Hippocampal formation (tissue), 2 donors: ENCODE measurements at places on chromosomes 6 and 20.

DNA sequence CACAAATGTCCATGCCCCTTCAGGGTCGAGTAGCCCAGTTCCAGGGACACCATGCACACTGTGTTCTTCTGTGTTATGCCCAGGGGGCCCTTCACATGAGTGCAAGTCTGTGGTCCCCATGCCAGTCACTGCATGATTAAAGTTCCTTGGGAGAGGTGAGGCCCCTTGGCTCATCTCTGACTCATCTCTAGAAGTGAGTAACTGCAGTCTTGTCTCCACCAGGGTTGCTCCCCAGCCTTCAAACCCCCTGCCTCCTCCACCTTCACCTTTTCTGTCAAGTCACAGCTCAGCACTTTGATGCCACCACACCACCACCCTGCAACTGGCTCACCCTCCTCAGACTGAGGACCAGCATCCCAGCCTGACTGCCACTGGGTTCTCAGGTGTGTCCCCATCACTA, 161.7 kb downstream of the UNC5CL start:
- no peak for DNase-seq

- no peak for DNase-seq
These were observed 6.7 kb upstream of the C2 start for GRCh38 chr6:31920811-31921210.

GRCh38 chr6:88513920-88514319, 347.8 kb upstream of the CNR1 start:
- DNase-seq = no peak

GRCh38 chr6:35184580-35185301, 29.0 kb upstream of the SCUBE3 start:
- DNase-seq = no peak

DNA sequence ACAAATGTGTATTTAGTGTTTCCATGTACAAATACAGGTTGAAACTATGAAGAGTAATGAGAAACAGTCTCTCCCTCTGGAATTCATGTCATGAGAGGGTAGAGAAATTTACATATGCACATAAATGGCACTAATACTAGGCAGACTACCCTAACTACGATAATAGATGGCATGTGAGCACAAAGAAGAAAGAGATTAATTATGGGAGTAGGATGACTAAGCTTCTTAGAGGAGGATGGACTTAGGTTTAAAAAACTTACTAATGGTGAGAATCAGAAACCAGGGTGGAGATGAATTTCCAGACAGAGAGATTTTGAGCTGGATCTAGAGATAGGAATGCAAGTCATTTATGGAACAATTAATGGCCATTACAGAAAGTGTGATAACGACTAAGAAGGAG, 225.3 kb upstream of the HTR1E start:
- DNase-seq = no peak

GRCh38 chr6:163712566-163712961, 298.0 kb downstream of the QKI start:
- no peak for DNase-seq

DNA sequence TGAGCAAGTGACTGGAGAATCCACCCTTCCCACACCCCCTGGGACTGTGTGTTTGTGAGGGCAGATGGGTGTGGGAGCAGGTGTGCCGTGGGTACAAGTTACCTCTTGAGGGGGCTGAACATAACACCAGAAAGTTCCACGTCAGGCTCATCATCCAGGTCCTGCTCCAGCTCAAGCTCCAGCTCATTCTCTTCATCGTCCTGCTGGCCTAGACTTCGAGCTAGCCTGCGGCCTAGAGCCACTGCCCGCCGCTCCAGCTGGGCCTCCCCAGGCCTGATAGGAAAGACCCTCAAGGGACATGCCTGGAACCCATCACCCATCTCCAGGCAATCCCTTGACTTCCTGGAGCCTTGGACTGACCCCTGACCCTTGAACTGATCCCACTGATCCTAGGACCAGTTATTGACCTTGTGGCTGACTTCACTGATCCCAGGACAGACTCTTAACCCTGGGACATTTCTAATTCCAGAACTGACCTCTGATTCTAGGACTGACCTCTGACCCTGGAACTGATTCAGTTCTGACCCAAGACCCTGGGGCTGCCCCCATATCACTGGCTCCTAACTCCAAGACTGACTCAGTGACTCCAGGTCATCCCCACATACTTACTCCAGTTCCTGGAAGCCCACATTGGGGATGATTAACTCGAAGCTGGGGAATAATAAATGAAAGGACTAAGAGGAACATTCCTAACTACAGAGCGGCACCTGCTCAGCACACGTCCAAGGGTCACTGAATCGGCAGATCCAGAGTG, 11.8 kb upstream of the SPAG4 start:
- no peak for DNase-seq

- no peak for DNase-seq
These were observed 104.8 kb downstream of the HACE1 start for GRCh38 chr6:104754788-104755409.

GRCh38 chr20:9035126-9035525, 33.8 kb upstream of the PLCB4 start:
- no peak for DNase-seq

GRCh38 chr6:55388211-55388610, 60.9 kb downstream of the GFRAL start:
- DNase-seq = no peak

- no peak for DNase-seq
These were observed 11.0 kb downstream of the BPIFB3 start for GRCh38 chr20:33064572-33065287.

DNA sequence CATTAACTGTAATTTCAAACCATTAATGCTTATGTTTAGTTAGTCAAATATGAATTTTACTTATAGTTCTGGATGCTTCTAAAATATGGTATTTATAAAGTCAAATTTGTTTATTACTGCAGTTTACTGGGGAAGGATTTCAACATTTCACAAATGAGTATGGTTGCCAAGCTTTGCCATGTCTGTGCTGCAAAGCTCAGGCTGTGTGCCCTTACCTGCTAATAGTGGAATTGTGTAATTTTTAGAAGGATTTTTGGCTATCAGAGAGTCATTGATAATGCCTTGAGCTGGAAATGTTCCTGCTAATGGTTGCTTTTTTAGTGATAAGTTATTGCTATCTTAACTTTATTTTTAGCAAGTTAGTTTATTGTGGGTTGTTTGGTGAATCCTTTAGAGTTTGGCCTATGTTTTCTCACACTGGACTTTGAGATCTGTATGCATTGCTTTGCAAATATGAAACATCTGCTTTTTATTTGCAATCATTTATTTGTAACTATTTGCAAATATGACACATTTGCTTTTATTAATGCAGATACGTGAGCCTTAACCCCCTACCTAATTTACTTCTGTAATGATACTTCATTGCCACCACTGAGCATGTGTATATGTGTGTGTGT, 105.8 kb downstream of the CD109 start:
- DNase-seq = no peak

DNA sequence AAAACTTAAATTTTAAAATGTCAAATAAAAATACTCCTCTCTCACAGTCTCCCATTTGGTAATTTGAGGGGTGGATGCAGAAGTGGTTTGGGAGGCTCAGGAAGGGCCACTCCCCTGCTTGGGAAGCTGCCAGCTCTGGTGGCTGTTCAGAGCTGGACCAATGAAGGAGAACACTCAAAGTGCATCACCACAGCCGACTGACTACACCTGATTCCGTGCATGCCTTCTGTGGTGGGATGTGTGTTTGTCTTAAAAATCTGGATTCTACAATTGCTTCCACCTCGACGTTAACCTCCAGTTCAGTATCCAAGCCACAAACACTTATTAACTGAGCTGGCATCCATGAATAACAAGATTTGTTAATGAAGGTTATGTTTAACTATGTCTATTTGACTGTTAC, 137.3 kb downstream of the FOXC1 start:
- no peak for DNase-seq

GRCh38 chr20:6636209-6637159, 131.0 kb upstream of the BMP2 start:
- peak; percentile 27 for DNase-seq

GRCh38 chr6:26215585-26216358, 128.5 kb downstream of the HFE start:
- no peak for DNase-seq

DNA sequence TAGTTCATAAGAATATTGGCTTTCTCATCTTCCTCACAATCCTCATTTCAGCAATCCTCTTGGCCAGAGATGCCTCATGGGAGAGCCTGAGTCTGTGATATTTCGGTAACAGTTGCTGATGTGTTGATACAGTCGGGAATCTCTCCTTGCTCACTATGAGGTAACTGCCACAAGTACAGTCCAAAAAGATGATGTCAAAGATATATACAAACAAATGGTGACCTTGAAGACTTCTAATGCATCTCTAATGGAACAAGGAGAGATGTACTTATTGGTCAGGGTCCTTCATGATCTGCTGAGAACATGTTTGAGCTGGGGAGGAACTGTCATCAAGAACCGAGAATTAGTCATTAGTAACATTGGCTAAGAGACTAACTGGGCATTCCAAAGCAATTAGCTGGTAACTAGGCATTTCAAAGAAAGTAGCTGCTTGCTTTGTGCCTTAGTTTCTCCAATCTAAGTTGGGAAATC, 56.1 kb downstream of the FILIP1 start:
- no peak for DNase-seq

- DNase-seq = no peak
These were observed 2.1 kb upstream of the HLA-DOB start for GRCh38 chr6:32818867-32819266.

- no peak for DNase-seq
These were observed 431.2 kb downstream of the GRIK2 start for GRCh38 chr6:101824551-101825345.

GRCh38 chr6:129454488-129454887, 255.5 kb downstream of the ARHGAP18 start:
- no peak for DNase-seq

DNA sequence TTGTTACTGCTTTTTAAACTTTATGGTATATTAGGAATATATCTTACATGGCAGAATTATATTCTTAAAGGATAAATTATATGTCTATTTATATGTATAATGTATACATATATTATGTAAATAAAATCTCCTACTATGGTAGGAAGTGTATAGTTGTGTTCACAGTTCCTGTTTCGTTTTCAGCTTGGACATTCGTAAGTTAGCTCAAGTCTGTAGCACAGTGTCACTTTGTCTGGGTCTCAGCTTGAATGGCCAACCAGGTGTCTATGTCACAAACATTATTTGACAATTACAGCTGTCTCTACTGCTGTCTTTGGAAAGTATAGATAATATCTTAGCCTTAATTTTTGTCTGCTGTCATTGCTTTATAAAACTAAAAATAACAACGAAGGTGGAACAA, 303.9 kb downstream of the CDKAL1 start:
- DNase-seq = no peak

DNA sequence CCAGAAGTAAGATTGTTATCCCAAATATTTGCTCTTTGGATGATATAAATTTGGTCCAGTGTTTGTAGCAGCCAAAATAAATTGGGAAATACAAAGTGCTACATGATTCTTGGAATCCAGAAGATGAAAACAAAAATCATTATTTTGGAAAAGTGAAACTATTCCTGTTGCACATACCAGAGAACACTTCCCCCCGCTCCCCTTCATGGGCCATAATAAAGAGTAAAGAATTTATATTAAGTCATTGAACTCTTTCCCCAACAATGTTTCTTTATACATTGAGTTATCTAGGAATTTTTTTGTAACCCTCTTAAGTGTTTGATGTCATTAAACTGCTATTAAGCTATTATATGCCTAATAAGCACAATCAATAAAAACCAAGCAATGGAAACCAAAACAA, 490.4 kb upstream of the HS3ST5 start:
- DNase-seq = no peak

DNA sequence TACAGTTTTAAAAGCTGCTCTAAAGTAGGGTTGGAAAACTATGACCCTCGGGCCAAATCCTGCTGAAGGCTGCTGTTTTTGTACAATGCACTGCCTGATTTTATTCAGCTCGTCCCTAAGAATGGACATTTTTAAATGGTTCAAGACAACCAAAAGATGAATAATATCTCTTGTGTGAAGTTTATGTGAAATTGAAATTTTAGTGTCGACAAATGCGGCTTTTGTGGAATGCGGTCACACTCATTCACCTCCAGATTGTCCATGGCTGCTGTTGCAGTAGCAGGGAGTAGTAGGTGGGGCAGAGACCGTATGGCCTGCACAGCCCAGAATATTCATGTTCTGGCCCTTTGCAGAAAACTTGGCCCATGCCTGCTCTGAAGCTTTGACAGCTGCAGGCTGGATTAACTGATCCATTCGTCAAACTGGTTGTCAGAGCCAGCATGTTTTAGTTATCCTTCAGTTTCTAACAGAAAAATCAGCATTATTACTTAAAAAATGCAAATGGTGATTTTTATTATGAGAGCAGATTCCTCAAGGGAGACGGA, 91.6 kb downstream of the PSMG4 start:
- no peak for DNase-seq

DNA sequence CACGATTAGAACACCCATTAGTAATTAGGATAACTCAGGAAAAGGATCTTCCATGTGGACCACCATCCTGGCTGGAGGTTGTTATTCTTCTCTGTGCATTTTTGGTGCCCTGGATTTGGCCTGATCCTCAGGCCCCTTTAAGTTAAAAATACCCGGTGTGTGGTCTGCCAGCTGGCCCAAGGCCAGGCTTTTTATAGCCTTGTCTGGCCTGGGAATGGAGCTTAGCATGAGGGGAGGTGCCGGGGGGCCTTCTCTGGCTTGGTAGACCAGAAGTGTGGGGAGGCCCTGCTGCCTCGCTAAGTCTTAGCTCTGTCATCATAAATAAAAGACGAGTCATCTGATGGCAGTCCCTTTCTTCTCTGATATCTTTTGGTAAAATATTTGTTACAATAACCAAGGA, 71.4 kb downstream of the ARID1B start:
- DNase-seq = no peak

- no peak for DNase-seq
These were observed 15.4 kb upstream of the PTGIS start for GRCh38 chr20:49583343-49583668.

GRCh38 chr20:48783533-48784272, 44.1 kb downstream of the PREX1 start:
- no peak for DNase-seq

GRCh38 chr6:92688342-92688741, 731.0 kb downstream of the EPHA7 start:
- no peak for DNase-seq

- DNase-seq = no peak
These were observed 13.4 kb downstream of the IYD start for GRCh38 chr6:150382171-150382570.

- DNase-seq = no peak
These were observed 39.6 kb upstream of the GFOD1 start for GRCh38 chr6:13526727-13527670.

GRCh38 chr20:63128367-63128766, 87.6 kb downstream of the YTHDF1 start:
- no peak for DNase-seq

DNA sequence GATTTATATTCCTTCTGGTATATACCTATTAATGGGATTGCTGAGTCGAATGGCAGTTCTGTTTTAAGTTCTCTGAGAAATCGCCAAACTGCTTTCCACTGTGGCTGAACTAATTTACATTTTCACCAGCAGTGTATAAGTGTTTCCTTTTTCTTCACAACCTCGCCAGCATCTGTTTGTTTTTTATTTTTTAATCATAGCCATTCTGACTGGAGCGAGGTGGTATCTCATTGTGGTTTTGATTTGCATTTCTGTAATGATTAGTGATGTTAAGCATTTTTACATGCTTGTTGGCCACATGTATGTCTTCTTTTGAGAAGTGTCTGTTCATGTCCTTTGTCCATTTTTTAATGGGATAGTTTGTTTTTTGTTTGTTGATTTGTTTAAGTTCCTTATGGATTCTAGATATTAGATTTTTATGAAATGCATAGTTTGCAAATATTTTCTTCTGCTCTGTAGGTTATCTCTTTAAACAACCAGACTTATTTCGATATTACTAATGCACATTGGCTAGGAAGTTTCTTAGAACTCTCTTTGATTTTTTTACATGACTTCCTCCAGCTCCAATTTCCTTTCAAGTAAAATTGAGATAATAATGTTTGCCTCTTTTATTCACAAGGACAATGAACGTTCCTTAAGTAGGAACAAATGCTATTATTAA, 12.2 kb upstream of the VNN1 start:
- DNase-seq = no peak
